Breast epithelium (tissue), 4 donors: ENCODE measurements at places on chromosomes 2 and 18. TPM values are rescaled to one million over a fixed set of nuclear protein-coding genes. Genes with fewer than 3 reads are reported as not detected.
A peak's percentile ranks its signal among the peaks of the same experiment; 100 is the strongest.

TUBA3D gene
- not detected for total RNA-seq

DNA sequence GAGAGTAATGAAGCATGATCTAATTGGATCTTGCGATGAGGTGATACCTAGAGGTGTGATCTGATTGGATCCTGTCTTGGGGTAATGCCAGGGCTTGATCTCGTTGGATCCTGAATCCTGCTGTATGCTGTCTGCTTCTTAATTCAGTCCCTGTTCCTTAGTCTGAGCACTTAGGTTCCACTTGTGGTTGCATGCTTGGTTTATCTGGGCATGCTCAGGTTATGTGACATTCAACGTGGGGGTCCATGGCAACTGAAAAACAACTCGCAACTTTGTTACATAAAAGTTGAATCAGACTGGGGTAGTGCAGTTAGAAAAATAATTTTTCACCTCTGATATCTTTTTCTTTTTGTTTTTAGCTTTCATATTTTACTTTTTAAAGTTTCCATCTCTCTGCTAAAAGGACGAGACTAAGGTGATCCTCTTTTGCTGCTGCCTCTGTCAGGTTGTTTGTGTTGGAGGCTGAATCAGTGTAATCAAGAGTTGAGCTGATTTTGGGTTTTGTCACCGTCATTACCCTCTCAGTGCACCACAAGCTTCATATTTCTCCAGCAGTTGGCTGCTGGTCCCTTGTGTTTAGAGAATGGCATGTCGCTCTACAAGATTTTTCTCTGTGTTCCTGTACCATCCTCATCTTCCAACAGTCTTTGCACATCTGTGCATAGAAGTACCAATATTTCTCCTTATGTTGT is 67.9 kb downstream of the NCOA1 start:
- no peak for DNase-seq

DNER gene
- total RNA-seq, result 1.6 TPM

GRCh38 chr18:39960550-39960949 is 1994.5 kb upstream of the PIK3C3 start:
- DNase-seq, result no peak

DNA sequence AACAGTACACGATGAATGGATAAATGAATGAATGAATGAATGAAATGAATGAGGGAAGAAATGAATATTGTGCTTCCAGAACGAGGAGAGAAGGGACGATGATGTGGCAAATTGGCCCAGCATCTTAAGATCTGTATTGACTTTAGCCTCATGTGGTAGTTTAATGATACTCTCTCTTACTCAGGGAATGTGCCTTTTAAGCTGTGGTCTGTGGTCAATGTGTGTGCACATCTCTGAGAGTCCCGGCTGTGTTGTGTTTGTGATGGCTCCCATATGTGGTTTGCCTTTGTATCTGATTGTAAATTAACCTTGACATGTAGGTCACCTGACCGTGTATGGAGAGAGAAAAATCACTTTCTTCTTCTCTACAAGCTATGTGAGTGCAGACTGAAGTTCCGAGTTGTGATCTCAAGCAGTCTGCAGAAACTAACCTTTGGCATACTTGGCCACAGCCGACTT is 91.2 kb downstream of the NEDD4L start:
- DNase-seq, result no peak

GRCh38 chr2:54672590-54673456 is 50.6 kb upstream of the EML6 start:
- no peak for DNase-seq

DNA sequence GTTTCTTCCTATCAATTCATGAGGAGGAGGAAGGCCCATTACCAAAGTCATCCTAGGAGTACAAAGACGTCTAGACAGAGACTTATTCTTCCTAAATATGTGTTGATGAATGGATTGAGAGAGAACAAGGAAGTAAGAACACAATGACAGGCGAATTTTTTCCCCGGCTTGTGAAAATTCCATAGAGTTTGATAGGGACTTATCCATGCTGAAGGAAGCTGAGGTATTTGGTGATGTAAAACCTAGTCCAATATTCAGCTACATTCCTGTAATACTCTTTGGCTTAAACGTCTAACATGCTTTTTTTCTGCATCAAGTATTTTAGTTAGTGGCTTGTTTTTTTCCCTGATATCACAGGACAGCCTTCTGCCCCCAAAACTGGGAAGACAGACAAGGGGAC is 121.9 kb upstream of the MYT1L start:
- DNase-seq, result no peak

CD8A gene
- total RNA-seq, result 3.2 TPM

C2orf78 gene
- total RNA-seq, result not detected

DNA sequence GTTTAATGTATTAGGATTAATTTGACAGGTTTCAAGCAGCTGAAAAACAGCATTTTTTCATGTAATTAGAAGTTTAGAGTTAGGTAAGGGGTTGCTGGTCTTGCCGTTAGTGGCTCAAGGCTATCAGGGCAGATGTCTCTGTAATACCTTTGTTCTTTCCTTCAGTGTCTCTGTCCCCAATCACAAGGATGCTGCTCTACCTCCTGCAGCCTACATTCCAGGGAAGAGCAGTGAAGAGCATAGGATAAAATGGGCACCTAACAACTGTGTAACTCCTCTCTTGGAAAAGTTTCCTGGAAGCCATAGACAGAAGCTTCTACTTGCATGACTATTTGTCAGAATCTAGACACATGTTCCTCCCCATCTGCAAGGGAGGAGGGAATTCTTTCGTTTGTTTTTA is 9.4 kb upstream of the SERPINB7 start:
- DNase-seq, result no peak

DNA sequence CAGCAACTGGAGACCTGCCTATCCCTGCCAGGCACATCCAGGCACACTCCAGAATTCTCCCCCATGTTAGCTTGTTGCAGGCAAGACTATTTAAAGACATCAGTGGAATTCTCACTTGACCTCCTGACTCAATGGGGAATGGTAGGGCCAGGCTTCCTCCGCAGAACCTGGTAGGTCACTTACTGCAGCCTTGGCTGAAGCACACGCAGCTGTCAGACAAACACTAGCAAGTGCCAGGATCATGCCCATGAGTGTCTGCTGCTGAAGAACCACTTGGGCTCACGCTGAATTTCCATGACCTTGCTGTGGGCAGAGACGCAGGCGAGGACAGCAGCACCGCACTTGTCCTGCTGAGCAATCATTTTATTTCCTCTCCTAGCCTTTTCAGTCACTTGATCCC is 3.2 kb downstream of the LRRC30 start:
- no peak for DNase-seq

DNA sequence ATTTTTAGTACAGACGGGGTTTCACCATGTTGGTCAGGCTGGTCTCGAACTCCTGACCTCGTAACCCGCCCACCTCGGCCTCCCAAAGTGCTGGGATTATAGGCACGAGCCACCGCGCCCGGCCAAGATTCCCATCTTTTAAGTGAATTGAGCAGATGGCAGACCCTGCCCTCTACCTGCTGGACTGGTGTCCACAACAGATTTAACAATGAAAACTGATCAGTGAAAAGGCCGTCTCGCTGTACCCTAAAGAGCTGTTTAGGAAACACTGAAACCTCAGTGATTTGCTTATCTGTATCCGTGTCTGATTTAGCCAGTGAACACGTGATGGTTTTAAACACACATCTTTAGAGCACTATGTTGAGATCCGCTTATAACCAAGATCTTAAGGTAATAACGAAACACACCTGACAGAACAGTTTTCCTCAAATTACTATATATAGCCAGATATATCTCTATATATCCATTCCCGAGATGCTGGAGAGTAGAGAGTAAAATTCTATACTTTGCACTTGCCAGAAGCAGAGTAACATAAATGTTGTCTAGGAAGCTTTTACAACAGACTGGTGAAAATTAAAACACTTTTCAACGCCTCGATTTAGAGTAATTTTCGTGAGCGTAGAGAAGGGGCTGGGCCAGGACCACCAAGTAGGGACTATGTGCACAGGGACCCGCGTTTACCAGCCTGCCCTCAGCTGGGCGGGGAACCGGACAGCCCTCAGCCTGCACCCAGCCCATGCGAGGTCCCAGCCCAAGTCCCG is 594 bp downstream of the FAM161A start:
- no peak for DNase-seq

GRCh38 chr2:76678383-76679024 is 843.7 kb downstream of the LRRTM4 start:
- DNase-seq, result no peak

DNA sequence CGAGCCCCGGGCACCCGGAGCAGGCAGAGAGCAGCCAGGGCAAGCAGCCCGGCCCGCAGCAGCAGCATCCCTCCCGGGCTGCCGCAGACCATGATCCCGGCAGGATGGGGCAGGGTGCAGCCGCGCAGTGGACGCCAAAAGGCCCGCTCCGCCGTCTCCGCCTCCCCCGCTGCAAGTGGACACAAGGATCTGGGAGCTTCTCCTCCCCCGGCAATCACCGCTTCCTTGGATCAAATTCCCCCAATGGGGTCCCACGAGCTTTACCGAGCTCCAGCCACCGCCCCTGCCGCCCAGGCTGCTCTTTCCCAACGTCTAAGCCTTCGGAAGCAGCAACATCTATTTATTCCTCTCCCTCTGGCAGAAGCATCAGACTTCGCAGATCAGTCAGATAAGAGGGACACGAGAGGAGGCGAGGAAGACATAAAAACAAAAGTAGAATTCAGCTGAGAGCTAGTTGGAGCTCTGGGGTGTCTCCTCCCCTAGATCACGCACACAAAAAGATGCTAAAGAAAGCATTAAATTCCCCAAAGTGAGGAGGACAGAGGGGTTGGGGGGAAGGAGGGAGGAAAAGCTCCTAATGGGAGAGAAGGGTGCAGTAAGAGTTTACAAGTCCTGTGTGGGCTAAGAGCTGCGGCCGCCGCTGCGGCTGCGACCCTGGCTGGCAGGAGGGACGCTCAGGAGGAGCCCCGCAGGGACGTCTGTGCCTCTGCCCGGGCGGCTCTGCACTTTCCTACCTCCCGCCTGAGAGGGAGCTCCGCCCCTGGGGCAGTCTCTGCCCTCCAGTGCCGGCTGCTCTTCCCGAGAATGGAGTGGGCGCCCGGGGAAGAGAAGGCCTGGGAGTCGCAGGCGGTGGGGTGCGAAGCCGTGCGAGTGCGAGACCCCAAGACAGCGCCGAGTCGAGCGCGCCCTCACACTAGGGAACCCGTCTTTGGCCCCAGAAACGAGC is at the start of gene FRZB:
Gene FRZB, minus strand, starts transcription at position 177 of the 946 bp plus-strand sequence. Its CDS starts 85 bp downstream, at position 92.
- DNase-seq, result peak; percentile 54

FHOD3 gene
- 1.9 TPM for total RNA-seq

- no peak for DNase-seq
These were observed 254.4 kb downstream of the KCNE4 start for GRCh38 chr2:223306371-223306770.

TOGARAM2 gene
- 0.15 TPM for total RNA-seq
